NCI-H1930 (cell line): ENCODE measurements at places on chromosomes 7 and 10.

DNA sequence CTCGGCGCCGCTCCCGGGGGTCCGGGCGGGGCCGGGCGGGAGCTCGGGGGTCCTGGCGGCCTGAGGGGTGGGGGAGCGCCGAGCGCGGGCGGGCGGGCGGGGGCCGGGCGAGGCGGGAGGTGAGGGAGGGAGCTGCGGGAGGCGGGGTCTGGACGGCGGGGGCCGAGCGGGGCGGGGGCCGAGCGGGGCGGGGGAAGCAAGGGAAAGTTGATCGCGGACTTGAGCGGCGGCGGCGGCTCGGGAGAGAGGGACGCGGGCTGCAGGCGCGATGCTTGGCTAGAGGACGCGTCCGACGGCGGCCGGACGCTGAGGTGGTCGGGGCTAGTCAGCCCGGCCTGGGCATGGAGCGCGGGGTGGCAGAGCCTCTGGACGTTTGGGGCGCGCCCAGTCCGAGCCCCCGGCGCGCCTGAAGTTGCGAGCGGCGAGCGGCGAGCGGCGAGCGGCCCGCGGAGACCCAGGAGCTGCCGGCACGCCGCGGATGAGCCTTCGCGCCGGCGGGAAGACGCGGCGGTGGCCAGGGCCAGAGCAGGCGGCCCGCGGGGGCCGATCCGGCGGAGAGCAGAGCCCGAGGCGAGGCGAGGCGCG is at the start of gene CDH23:
CDH23 (plus strand) TSS at position 210 of the 585 bp plus-strand sequence. CDS start 42,912 bp downstream, outside the sequence.
- DNase-seq: no peak

DNA sequence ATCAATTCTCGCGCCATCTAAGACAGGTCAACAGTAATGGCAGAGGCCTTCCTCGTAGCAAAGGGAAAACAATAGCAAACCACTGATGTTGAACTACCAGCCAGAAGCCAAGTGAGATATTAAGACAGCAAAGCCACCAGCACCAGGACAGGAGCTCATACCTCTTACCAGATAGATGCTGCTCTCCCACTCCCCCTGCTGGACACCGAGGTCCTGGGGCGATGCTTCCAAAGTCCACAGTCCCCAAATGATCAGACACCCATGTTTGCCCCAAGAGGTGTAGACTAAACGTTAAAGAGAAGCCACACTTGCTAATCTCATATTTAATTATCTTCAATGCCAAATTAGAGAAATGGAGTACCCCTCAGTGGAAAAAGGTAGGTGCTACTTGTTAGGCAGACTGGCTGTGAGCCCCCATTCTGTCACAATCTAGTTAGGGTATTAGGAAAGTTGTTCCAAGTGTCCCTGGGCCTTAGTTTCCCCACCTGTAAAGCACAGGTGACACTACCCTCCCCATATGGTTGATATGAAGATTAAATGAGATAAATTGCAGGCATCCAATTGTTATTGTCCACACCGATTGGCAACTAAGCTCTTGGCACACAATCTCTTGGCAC is 39.9 kb downstream of the TOMM7 start:
- DNase-seq: no peak

- DNase-seq: no peak
These were observed 124.2 kb downstream of the GNAT3 start for GRCh38 chr7:80387634-80388193.

DNA sequence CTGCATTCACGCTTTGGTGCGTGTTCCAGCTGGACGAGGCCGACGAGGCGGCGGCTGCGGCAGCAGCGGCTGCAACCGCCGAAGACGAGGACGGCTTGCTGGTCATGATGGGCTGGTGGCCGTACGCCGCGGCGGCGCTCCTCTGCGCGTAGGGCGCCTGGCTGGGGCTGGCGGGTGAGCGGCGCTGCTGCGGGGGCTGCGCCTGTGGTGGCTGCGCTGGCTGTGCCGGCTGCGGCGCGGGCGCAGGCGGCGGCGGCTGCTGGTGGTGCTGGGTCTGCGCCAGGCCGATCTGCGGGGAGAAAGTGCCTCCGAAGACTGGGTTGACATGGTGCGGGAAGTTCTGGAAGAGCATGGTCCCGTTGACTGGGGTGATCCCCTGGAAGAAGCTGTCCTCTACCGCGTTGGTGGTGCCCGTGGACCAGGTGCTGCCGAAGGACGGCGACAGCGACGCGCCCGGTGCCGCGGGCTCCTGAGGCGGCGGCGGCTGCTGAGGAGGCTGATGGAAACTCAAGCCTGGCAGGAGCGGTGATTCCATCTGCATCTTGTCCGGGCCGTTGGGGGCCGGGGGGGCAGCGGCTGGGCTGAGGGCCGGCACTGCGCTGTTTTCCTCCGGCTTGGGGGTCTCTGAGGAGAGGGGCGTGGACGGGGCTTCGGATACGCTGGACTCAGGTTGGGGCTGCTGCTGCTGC is 51.1 kb downstream of the CPEB3 start:
- DNase-seq: no peak

GRCh38 chr7:80147543-80148391 is 13.1 kb downstream of the GNAI1 start:
- no peak for DNase-seq

GRCh38 chr7:148521271-148521670 is 69.3 kb upstream of the C7orf33 start:
- no peak for DNase-seq

GRCh38 chr7:127892488-127893314 is 138.5 kb downstream of the LRRC4 start:
- DNase-seq: no peak
